Left renal pelvis (tissue), 4 donors: ENCODE measurements at places on chromosomes 2 and 18. TPM values are rescaled to one million over a fixed set of nuclear protein-coding genes. Genes with fewer than 3 reads are reported as not detected.

- no peak for DNase-seq
These were observed 24.1 kb downstream of the GPR35 start for GRCh38 chr2:240649331-240649730.

Gene PDE1A
- 16.0 TPM for polyA plus RNA-seq

GRCh38 chr2:105090091-105090490 lies 52.2 kb downstream of the MRPS9 start:
- DNase-seq, result no peak

DNA sequence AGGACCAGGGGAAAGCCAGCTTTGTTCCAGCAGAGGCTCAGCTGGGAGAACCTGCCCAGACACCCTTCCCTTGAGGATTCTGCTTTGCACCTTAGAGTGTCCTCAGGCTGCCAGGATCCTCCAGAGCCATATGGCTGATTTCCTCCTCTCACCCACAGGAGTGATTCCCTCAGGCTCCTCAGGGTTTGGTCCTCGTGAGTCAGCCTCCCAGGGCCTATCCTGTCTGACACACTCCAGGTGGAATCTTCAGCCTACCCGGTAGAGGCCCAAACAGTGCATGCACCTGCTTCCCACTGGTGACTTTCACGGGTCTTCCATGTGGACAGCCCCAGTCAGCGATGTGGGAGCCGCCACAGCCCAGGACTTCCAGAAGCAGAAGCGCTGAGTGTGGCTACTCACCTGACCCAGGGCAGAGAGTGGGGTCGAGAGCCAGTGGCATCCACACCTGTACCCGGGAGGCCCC lies 73.3 kb downstream of the TFCP2L1 start:
- DNase-seq, result no peak

- DNase-seq, result no peak
These were observed 79.6 kb downstream of the MSTN start for GRCh38 chr2:189982780-189983394.

- DNase-seq, result no peak
These were observed 728 bp downstream of the AUP1 start for GRCh38 chr2:74528600-74529356.

DNA sequence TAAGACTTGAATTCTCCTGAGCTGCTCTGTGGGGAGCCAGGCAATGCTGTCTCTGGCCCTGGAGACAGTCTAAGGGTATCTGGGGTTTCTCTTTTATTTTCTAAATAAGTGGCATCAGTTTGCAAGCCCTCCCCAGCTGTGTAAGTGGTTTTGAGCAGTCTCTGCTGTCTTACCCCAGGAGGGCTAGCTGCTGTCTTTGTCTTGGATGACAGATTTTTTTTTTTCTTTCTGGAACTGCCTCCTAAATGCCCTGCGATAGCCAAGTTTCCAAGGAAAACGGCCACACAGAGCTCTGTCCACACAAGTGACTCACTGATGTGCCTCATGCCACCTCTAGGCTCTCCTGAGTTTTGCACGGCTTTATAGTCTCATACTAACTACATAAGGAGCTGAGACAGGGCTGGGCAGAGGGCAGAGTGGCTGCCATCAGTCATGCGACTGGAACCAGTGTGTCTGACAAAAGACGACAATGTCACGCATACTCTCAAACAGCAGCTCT lies 37.2 kb upstream of the THOC1 start:
- no peak for DNase-seq

DNA sequence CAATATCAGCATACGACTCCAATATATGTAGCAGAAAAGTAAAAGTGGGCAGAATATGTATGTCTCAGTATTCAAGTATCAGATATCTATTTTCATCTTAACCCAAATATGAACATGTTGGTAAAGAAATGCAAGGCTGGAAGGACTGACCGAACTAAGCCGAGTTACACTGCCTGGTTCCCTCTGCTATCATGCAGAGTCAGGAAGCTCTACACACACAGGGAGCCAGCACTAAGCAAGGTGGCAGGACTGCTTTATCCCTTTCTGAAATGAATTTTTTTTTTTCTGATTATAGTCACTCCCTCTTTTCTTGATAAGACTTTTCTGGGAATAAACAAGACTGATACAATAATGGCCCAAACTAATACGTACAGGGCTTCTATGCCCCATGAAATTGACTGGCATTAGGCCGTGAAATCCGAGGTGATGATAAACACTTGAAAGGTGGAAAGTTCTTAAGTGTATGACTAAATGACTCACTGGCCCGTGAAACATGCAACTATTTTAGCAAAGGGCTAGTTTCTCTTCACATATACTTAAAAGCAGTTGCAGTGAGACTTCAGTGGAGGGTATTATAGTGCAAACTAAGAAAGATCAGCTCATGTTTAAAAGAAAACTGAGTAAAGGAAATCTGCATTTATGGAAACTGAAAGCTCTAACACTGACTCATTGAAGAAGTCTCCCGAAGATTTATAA lies 14.9 kb downstream of the DPP4 start:
- no peak for DNase-seq

GRCh38 chr18:27540111-27540510 lies 355.0 kb upstream of the CHST9 start:
- peak; percentile 10 for DNase-seq

DNA sequence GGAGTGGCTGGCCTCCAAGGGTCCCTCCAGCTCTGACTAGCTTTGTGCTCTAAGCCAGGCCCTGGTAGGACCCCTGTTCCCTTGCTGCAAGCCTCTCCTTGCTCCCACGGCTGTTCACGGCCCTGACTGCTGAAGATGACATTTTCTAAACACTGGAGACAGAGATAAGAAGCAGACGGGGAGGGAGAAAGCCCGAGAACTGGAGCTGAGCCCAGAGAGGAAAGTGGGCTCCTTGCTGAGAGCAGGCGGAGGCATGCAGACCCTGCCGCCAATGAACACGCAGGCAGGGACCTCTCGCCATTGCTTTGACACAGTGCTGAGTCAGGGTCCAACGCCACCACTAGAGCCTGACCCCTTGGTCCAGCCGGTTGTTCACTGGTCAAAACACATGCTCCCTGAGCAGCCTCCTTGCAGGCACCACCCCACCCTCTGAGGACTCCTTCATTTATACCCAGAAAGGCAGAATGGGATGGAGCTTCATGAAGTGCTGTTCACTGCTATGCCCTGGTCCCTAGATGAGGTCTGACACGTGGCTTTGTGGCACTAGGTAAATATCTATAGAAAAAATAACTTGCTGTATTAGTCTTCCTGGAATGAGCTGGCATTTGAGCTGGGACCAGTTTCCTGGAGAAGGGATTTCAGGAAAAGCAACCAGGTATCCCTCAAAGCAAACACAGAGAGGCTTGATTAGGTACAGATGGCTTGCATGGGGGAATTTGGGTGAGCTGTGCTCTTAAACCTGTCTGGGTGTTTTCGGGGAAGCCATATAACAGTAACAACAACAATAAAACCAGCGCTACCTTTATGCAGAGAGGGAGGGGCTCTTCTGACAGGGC lies 65.7 kb downstream of the MCFD2 start:
- DNase-seq, result no peak
